ENCODE measurements at places on chromosomes 16 and 17.

DNA sequence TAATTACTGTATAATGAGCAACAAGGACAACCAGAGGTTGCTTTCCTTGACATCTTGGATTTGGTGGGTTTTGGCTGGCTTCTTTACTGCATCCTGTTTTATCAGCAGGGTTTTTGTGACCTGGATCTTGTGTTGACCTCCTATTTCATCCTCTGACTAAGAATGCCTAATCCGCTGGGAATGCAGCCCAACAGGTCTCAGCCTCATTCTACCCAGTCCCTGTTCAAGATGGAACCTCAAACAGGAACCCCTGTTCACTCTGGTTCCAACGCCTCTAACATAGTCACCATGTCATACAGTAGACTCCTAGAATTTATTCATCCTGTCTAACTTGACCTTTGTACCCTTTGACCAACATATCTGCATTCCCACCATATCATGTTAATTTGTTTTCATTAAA is 183.8 kb upstream of the SOX9 start:
- DNase-seq = no peak

DNA sequence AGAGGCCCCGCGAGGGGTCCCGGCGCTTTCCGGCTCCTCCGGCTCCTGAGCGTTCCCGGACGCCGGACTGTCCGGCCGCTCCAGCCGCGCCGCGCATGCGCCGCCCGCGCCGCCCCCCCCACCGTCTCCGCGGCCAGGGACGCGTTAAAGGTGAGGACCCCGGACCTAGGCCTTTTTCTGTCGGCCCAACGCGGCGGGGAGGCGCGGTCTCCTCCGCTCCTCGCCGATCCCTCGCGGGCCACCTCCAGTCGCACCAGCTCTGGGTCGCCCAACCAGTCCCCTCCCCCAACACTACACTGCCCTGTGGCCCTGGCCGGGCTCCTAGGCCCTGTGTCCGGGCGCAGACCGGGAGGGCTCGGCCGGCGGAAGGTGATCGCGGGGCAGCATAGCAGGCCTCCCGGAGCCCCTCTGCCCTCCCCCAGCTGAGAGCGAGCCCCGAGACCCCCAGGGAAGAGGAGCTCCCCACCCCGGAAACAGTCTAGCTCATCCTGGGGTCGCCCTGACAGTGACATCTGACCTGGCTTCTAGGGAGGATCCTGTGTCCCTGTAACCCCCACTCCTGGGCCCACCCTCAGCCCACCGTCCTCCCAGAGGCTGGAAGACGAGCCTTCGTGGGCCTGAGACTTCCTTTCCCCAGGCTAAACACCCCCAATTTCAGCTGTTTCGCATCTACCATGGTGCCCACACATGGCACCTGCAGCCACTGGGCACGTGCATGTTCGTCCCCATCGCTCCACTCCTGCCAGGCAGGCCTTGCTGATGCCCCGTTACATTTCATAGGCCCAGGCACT is 14.7 kb upstream of the BCAR1 start:
- DNase-seq = peak; percentile 79

DNA sequence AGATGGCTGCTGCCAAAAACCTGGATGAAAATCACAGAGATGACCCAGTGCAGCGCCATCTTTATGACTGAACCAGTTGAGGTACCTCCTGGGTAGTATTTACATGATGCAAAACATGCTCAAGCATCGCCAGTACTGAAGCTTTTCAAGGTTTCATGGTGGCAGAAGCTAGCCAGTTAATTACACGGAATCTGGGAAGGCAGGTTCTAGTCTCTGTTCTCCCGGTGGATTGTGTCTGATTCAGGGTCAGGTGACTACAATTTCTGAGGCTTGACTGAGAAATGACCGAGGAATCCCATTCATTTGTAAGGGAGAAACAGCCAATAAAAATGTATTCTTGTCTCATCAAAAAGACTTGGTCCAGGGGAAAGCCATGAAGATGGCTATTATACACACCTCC is 209.1 kb downstream of the SLC39A11 start:
- DNase-seq = no peak

DNA sequence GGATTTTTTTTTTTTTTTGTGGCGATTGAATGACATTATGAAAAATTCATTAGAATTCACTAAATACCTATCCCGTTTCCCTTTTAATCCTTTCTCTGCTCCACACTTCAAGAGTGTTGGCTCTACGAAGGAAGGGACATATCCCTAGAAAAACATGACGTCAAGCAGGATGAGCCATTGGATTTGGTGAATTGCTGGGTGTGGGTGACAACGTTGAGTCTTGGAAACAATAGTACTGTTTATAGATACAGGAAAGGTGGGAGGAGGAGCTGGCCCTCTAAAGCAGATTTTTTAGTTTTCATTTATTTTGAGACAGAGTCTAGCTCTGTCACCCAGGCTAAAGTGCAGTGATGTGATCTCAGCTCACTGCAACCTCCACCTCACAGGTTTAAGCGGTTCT is 167.6 kb upstream of the FAM20A start:
- DNase-seq = no peak

- no peak for DNase-seq
Observed at GRCh38 chr17:57517632-57518456, 227.3 kb downstream of the CCDC182 start.
